ENCODE measurements at places on chromosomes 4 and X. TPM values are rescaled to one million over a fixed set of nuclear protein-coding genes. Genes with fewer than 3 reads are reported as not detected.

DNA sequence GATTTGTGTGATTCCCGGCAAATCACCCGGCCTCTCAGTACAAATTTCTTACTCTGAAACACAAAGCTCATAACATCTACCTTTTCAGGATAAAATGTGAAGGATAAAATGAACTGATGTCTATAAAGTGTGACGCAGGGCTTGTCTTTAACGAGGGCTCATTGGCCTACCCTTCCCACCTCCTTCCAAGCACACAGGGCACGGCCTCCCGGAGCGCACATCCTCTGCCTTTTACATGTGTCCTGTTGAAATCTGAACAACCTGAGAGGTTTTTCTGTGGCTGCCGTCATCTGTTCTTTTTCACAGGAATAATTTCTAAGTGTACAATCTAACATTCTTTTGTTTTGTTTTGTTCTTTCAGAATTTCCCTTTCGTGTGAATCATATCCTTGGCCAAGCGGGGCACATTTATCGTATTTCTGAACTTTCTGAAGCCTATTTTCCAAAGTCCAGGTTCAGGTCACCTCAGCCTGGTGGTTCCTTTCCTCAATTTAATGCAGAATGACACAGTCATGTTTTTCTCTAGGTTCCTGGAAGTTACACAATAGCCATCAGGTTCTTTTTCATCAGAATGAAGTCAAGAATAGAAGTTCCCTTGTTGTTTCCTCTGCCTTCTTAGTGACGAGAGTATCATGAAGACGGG is 53.1 kb upstream of the SPRY1 start:
- DNase-seq = no peak

DNA sequence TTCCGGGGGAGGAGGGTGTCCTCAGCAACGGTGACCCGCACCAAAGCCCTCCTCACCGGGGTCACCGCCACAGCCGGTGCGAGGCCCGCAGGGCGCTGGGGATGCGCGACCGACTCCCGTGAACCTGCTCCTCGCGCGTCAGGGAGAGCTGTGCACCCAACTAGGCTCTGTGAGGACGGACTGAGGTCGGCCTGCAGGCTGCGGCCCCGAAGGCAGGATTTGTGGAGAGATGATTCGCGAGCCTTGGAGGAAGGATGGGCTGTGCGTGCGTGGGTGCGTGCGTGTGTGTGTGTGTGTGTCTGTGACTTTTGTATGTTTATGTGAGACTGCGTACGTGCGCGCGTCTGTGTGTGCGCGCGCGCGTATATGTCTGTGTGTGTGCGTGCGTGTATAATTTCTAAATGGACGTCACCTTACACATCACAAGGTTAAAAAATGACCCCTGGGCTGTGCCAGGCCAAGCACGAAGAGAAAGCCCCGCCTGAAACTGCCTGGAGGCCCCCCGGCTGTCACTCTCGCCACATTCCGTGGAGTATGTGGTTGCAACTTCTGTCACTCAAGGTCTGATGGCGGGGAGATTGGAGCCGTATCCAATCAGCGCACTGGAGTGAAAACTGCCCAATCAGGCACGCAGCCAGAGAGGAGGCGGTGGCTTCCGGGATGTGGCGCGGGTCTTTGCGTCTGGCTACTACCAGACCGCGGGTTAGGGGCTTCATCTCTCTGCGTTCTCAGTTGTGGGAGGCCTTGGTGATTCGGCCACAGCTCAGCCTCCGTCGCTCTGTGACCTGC is at the start of gene ZNF141:
TSS of gene ZNF141 (plus strand) at position 672 of the 789 bp plus-strand sequence. CDS start 170 bp downstream, outside the sequence.
- peak; percentile 96 for DNase-seq

DNA sequence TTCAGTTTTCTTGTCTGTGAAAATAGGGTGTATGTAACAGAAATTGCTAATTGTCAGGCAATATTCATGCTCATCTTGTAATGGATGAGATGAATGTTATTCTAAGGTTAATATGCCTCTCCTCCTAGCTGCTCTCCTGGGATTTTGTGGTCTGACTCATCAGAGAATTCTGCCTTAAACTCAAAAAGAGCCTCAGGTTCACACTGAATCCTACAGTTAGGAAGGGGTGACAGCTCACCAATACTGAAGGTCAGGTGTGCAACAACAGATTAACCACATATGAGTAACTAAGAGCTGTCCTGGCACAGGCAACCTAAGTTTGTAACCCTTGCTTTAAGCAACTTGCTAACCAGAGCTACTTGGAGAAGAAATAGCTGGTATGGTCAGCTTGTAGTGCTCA is 197.7 kb downstream of the SPATA18 start:
- DNase-seq = no peak

GRCh38 chrX:107736781-107737531 is 38.6 kb downstream of the TSC22D3 start:
- no peak for DNase-seq

DNA sequence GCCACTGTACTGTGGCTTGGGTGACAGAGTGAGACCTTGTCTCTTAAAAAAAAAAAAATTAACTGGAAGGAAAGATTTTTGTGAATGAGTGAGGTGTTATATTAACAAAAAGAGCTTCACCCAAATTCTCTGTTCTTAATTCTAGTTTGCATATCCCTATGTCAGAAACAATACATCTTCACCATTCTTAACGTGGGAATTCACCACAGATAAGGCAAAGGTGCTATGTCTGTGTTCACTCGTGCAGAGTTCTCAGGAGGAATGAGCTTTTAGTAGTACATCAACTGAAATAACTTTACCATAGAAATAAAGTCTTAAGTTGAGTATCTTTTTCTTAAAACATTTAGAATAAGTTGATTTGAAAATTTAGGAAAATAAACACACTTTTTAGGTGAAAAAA is 135.1 kb downstream of the RAPGEF2 start:
- no peak for DNase-seq

DNA sequence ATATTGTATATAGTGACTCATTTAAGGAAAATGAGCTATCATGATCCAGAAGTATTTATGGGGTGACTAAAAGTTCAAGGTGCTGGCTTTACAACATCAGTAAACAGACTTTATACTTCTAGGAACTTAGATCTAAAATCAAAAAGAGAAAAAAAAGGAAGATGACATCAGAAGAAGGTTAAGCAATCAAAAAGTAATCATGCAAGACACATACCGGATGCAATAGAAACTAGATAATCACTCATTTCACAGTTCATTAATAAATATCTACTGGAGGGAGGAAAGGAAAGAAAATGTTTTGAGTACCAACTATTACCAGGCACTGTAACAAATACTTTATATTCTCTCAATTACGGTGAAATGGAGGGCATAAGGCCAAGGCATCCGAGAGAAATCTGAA is 276.4 kb downstream of the SPRY1 start:
- no peak for DNase-seq

DNA sequence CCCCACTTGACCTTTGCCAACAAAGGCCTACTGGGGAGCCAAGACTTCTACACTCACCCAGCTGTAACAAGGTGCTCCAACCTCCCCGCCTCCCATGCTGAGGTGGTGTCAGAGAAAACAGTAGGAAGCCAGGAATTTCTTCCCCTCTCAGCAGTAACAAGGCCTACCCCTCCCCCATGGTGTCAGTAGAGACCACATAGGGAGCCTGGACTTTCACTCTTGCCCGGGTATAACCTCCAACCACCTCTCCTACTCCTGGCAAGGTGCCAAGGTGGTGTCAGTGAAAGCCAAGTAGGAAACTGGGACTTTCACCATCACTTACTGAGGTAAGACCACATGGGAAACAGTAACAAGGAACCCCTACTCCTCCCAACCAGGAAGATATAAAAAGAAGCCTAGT is 93.1 kb downstream of the SLC16A2 start:
- no peak for DNase-seq

GRCh38 chr4:108433832-108434231 is 186.5 kb upstream of the RPL34 start:
- DNase-seq = peak; percentile 62

- DNase-seq = no peak
Observed at GRCh38 chr4:94536649-94537469, 85.1 kb downstream of the PDLIM5 start.

The DUSP9 gene
- total RNA-seq = 0.91 TPM

The RAB9B gene
- total RNA-seq = 0.95 TPM

The NXT2 gene
- total RNA-seq = 14.5 TPM

All from activated naive CD4-positive, alpha-beta T cell treated with anti-CD3 and anti-CD28 coated beads, Interleukin-2, amount 50 U/mL, for 72 hours (primary cell).